Fibroblast of mammary gland (primary cell): ENCODE measurements at places on chromosomes 2 and 18.

- no peak for DNase-seq
Measured at GRCh38 chr2:84854850-84855249, 26.0 kb downstream of the TRABD2A start.

GRCh38 chr2:212194396-212194795, 344.2 kb downstream of the ERBB4 start:
- no peak for DNase-seq

DNA sequence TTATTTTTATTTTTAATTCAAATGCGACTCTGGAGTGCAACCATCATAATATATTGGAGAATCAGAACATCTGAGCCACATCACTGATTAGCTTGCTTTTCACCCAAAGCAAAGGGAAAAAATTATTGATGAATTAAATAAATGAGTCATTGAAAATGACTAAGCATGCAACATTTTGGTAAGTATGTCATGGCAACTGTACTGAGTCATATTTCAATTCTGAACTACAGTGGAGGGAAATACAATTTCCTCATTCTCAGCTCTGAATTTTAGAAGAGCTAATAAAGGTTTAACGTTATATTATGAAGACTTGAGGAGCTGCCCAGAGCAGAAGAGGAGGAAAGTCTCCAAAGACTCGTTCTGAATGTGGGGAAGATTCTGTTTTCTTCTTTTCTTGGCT, 89.6 kb upstream of the CCDC68 start:
- DNase-seq: peak; percentile 73

DNA sequence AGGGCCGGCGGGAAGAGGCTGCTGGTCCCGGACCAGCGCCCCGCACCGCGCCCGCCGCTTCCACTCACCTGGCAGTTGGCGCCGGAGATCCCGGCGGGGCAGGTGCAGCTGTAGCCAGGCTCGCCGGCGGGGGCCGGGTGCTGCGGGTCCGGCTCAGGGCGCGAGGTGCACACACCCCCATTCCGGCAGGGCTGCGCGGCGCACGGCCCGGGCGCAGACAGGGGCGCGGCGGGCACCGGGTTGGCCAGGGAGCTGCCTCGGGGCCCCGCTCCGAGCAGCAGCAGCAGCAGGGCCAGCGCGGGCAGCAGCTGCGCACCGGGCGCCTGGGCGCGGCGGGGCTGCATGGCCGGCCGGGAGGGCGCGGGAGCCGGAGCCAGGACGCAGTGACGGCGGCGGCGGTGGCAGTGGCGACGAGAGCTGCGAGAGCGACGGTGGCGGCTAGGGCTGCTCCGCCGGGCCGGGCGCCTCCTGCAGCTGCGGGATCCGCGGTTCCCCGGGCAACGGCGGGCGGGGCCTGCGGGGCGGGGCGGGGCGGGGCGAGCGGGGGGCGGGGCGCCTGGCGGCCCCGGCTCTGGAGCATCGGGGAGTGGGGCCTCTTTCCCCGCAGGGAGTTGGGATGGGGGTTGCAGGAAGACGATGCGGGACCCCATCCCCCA, at the start of gene DNER:
TSS of gene DNER (minus strand) at position 476 of the 656 bp plus-strand sequence. CDS start at position 344, 132 bp downstream.
- no peak for DNase-seq

DNA sequence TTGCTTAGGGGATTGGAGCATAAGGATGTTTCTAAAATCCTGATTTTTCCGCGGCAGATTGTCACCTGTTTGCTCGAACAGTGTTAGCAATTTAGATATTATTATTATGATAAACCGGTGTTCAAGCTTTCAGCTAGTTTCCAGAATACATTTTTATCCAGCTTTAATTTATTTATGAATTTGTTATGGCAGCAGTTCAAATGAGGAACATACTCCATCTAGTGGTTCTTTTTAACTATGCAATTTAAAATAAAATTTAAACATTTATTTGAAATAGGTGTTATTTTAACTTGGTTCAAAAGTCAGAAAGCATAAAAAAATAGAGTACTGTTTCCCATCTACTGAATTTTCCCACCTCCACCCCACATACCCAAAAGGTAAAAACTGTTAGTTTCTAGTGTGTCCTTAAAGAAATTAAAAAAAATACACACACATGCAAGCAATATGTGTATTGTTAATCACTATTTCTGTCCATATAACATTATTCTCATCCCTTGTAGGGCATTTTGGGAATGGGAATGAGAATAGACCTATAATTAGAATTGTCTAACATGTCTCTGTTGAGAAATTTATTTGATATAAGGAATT, 23.2 kb downstream of the ACOXL start:
- DNase-seq: peak; percentile 19

GRCh38 chr2:149984311-149984710, 396.7 kb upstream of the MMADHC start:
- no peak for DNase-seq

DNA sequence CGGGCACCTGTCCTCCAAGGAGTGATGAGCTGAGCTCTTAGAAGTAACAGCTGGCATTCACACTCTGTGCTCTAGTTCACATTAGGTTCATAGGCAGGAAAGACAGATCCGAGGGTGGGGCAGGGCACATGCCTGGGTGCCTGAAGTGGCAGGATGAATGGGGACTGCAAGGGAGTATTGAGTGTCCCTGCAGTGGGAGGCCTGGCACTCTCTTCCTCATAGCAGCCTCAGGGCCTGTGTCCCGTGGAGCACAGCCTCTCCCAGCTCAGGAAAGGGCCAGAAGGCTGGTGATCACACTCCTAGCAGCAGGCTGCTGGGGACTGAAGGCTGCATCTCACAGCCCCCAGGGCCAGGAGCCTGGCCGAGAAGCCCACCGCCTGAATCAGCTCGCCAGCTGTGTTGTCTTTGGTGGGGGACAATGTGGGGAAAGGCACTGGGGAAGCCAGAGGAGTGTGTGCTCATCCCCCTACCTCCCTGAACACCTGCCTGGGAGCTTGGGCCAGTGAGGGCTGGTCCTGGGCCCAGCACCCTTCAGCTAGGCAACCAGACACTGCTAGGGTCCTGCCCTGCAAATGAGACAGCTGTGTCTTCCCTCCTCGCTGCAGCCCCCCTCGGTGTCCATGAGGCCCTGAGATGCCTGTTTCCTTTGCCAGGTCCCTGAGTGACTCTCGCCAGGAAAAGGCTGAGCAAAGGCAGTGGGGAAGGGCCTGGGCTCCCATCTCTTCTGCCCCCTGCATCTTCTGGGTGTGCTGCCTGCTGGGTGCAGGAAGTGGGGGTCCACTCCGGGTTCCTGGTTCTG, 48.2 kb upstream of the HS6ST1 start:
- DNase-seq: no peak
